ENCODE measurements at places on chromosomes 4 and X. TPM values are rescaled to one million over a fixed set of nuclear protein-coding genes. Genes with fewer than 3 reads are reported as not detected.

The TENM3 gene
- 23.1 TPM for total RNA-seq

The OPHN1 gene
- 7.0 TPM for total RNA-seq

The L1CAM gene
- total RNA-seq, result 1.1 TPM

GRCh38 chrX:129959493-129959832 lies 23.0 kb upstream of the BCORL1 start:
- peak; percentile 31 for DNase-seq

DNA sequence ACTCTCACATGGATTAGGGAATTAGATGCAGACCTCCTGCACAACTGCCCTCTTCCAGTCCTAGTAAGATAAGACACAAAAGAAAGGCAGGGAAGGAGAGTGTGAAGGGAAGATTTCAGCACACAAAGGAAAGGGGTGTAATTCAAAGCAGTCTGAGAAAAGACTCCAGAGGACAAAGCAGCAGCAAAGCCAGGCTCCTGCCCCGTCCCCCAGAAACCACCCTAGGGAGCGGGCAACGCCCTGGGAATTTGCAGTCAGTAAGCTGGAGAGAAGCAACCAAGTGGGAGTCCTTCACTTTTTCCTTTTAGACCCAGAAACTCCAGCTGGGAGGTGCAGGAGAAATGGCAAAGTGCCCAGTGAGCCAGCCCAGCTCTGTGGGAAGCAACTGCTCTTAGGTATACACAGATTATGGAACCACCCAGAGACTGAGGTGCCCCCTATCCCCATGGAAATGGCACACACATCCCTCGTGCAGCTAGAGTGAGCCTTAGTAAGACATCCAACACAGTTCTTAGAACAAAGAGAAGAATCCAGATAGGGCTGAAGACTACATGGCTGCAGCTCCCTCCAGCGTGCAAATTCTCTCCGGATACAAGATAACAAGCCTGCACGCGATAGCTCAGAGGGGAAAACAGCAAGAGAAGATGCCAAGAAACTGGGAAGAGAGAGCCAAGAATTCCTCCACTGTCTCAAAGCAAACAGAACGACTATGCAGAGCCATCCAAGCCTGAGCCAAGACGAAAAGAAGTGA lies 26.5 kb upstream of the IRAK1 start:
- peak; percentile 94 for DNase-seq

GRCh38 chrX:1071351-1071750 lies 141.1 kb downstream of the CRLF2 start:
- no peak for DNase-seq

DNA sequence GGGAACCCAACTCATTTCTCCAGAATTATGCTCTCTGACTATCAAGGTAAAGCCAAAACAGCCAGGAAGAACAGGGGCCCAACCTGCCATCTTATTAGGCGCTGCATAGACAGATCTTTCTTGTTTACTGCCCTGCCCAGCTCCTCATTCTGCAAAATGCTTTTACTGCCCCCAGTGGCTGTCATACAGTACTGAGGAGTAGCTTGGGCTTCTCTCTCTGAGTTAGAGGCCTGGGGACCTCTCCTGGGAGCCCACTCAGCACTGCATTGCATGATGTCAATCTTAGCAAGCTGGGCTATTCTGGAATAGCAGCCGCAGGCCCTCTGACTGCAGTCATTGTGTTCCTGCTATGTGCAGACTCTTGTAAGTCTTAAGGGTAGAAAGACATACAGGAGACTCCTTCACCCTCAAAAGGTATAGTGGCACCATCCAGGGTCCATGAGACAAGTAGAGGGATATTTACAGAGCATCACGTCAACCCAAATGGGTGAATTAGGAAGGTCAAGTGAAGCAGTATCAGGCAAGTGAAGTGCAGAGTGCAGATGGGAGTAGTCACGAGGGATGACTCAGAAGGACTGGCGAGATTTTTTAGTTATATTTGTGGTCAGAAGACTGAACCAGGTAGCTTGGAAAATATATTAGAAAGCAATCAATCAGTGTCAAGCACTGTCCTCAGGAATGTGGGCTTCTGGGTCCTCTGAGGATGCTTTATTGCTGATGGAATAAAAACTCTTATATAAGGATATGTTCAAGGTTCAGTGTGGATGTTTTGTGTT lies 294.1 kb upstream of the SFRP2 start:
- DNase-seq, result peak; percentile 54

GRCh38 chrX:38701073-38701472 lies 100.2 kb upstream of the MID1IP1 start:
- DNase-seq, result peak; percentile 28

DNA sequence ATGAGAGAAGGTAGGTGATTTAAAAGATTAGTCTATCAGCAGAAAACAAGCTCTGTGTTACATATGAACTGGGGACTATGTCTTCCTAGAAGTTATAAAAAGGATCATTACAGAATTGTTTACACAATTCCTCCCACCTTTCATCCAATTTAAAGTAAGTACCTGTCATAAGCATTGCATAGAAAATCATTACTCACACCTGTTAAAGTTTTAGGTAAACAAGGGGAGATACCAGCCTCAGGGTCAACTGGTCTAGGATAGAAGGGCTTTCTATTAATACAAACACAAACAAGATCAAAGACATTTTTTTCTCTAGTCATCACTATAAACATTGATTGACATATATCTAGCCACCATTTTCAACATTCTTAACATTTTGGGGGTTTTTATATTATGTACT lies 333.9 kb downstream of the ARHGAP24 start:
- no peak for DNase-seq

Measured in cardiac muscle cell (in vitro differentiated cells and primary cell).